Hematopoietic multipotent progenitor cell treated with erythropoietin and hydrocortisone succinate and interleukin-3 and kit ligand, for 8 days (in vitro differentiated cells): ENCODE measurements at places on chromosomes 13 and 19.

DNA sequence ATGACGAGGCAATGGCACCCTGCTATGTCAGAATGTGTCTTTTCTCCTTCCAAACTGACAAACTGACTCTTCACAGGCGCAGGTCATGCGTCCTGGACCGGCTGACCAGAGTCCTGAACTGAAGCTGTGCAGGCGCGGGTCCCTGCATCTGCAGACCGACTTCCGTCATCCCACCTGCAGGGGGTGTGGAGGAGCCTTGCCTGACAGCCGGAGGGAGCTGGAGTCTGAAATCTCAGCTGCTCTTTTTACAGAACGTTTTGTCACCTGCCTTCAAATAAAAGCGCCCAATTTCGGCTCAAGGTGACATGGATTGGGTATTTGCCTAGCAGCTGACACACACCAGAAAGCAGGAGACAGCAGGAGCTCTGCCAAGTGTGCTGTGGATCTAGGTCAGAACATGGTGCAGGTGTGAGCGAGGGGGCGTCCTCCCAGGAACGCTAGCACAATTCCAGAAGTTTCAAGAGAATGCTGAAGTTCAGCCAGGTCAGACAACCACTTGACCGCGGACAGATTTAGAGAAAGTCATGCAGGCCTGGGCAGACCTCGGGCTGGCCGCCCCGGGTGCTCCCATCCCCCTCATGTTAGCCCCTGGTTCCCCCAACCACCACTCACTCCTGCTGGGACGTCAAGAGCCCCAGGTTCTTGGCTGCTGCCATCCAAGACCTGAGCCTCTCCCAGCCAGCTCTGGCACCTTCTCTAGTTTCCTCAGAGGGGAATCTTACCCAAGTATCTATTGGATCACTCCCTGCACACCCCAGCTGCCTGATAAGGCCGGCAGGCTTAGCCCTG is 32.8 kb downstream of the ELL start:
- no peak for DNase-seq

DNA sequence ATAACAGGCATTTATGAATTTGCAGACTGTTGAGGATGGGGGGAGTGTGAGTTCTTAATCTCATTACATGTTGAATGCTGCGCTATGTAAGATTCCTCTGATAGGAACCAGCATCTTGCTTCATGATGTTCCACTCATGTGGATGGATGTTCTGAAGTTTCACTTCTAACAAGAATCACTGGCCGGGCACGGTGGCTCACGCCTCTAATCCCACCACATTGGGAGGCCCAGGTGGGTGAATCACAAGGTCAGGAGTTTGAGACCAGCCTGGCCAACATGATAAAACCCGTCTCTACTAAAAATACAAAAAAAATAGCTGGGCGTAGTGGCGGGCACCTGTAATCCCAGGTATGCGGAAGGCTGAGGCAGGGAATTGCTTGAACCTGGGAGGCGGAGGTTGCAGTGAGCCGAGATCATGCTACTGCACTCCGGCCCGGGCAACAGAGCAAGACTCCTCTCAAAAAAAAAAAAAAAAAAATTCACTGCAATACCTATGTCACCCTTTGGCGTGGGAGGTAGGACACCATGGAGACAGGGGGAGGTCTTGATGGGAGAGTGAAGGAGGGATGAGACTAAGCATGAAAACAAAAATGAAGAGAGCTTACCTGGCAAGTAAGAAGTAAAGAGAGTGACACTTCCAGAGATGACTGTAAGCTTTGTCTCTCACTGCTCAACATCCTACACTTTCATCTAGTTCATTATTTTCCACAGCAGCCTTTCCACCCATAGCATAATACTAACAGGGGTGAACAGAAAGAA is 133.0 kb downstream of the DCT start:
- no peak for DNase-seq

- no peak for DNase-seq
These were observed 10.4 kb downstream of the DACH1 start for GRCh38 chr13:71856548-71857043.

GRCh38 chr19:13985771-13986347 is 20.3 kb downstream of the RFX1 start:
- no peak for DNase-seq

DNA sequence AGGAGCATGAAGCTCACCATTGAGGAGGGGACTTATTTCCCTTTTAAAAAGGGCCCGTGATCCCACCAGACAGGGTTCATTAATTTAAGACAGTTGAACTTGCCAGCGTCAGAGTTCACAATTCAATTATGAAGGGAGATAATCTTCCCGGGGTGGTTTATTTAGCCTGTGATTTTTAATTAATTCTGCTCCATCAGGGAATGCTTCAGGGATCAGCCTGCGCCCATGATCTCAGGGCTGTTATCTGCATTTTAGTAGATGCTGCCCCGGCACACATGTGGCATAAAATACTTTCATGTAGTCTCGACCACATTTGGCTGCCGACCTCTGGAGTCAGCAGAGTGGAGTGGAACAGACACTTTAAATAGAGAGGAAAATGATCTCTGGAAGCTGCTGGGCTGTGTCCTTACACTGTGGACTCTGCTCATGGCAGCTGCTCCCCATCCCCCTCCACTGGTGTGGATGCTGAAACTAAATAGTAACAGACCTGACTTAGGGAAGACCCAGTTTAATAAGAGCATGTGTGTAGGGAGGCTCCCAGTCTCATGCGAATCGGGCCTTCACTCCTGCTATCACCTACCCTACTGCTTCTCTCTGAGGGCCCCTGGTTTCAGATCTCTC is 256.9 kb downstream of the TEX29 start:
- DNase-seq, result no peak

GRCh38 chr13:31850041-31850555 is 110.8 kb downstream of the RXFP2 start:
- no peak for DNase-seq

DNA sequence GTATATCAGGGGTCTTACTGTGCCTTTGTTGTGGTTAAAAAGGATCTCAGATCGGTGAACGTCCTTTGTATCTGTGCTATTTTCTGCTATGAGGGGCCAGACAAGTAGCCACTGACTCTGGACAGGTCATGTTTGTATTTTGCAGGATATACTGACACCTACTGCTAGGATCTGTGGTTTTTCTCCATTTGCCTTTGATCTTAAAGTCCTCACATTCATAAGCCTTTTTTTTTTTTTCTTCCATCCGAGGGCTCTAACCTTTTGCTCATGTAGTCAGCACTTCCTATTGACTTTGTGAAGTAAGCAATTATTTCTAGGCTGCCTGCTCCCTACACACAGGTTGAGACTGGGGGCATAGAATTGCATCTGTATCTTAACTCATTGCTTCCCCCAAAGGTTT is 106.2 kb downstream of the SLITRK5 start:
- DNase-seq, result no peak

DNA sequence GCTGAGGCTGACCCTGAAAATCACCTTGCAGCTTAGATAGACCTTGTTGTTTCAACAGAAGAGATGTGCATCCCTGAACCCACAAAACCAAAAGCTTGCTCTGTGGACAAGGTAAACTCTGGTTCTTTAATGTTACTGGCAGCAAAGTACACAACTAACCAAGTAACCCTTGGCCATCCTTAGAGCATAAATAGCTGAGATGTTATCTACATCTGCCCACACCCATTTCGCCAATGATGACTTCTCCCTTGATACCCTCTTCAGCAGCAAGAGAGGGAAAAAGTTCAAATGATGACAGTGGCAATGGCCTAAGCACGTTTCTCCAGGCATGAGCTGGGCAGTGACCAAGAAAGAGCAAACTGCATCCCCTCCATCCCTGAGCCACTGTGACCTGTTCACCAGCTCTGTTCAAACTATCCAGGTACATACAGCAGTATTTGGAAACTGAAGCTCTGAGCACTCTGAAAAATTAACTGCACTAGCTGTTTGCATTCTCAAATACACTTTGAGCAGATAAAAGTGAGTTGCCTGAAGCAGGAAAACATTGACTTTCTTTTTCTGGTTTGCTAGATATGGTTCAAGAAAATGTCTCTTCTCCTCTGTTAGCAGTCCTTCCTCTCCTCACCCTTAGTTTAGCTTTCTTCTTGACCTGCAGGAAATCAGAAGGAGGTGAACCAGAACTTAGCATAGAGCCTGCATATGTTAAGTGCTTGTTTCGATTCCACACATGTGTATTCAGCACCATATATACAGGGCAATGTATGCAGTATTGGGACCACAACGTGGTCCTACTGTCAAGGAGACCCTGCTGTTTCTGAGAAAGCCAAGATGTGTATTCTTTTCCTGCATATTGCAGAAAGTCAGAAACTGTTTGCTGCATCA is 231.7 kb downstream of the FOXO1 start:
- no peak for DNase-seq

DNA sequence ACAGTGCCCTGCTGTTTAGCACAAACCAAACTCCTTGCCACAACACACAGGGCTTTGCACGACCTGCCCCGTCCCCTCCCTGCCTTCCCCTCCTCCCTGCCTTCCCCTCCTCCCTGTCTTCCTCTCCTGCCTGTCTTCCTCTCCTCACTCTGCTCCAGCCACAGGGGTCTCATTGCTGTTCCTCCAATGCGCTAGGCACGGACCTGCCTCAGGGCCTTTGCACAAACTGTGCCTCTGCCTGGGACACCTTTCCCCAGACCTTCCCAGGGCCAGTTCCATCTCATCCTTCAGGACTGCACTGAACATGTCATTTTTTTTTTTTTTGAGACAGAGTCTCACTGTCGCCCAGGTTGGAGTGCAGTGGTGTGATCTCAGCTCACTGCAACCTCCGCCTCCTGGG is 1.8 kb upstream of the CREB3L3 start:
- no peak for DNase-seq

DNA sequence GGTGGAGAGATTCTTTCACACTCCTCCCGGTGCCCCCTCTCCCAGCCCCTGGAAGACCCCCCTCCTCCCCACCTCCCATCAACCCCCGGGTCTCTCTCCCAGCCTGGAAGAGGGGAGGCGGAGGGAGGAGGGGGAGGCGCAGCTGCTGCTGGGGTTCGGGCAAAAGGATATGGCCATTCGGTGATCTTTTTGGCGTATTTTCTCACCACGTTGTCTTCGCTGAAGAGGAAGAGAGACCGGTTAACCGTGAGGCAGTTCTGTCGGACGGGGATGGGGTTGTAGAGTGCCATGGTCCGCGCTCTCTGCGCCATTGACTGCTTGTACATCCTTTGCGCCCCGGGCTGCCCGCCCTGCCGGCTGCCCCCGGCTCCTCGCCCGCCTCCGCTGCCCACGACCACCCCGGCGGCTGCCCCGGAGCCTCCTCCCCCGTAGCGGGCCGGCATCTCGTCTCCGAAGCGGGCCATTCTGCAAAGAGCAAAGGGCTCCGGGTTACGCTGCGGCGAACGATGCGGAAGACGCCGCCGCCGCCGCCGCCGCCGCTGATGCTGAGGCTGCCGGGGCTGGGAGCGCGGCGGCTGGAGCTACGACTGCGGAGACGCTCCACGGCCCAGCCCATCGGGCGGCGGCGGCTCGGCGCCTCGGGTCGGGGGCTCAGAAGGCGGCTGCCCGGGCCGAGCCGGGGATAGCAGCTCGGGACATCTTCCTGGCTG is 363 bp downstream of the CACNA1A start:
- DNase-seq, result no peak

DNA sequence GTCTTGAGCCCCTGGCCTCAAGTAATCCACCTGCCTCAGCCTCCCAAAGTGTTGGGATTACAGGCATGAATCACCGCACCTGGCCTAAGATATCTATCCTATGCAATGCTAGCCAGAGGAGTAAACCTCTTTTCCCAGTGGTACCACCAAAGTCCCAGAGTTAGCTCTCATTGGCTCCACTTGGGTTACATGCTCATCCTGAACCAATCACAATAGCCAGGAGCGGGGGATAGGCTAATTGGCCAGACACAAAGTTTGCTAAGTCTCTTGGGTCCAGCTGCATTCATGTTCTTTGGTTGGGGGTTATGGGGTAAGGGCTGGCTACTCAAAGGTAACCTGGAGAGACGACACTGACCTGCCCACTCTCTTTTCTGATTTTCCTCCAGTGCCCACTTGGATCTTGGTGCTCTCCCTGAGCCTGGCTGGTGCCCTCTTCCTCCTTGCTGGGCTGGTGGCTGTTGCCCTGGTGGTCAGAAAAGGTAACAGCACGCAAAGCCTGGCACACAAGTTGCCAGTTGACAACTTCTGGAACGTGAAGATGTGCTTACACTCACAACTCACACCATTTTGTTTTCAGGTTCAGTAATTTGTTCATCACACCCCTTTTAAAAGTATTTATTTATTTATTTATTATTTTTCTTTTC is 7.8 kb downstream of the C19orf38 start:
- DNase-seq, result peak; percentile 62

DNA sequence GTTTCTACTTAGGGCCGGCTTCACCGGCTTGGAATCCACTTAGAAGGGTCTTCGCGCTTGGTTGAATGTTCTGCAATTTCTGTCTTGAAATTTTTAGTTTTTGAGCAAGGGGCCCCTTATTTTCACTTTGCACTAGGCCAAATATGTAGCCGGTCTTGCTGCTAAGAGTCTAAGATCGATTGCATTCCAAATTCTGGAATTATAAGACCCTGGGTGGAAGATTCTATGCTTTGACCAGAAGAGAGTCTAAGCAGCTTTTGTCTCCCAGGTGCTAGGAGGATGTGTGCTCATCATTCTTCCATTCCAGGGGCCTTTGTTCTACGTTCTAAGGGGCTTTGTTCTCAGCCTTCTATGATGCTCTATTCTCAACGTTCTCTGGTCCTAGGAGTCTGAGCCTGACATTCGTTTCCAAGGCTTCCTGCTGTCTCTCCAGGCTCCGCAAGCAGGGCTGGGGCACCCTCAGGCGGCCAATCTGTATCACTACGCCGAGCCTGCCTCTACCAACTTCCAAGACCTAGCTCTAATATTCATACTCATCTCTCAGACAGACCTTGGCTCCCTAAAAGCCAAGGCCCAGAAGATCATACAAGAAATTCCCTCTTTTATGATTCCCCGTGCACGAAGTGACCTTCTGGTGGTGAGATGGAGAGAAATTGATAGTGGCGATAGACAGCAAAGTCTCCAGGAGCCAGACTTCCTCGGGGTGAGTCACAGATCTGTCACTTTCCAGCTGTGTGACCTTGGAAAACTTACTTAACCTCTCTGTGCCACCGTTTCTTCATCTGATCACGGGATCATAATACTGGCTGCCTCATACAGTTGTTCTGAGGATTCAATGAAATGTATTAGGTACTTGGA is 982 bp upstream of the DACT3 start:
- DNase-seq, result peak; percentile 87

- DNase-seq, result no peak
These were observed 26.9 kb downstream of the RFX1 start for GRCh38 chr19:13979244-13979615.

- DNase-seq, result no peak
These were observed 24.0 kb downstream of the USP12 start for GRCh38 chr13:27147530-27148170.

DNA sequence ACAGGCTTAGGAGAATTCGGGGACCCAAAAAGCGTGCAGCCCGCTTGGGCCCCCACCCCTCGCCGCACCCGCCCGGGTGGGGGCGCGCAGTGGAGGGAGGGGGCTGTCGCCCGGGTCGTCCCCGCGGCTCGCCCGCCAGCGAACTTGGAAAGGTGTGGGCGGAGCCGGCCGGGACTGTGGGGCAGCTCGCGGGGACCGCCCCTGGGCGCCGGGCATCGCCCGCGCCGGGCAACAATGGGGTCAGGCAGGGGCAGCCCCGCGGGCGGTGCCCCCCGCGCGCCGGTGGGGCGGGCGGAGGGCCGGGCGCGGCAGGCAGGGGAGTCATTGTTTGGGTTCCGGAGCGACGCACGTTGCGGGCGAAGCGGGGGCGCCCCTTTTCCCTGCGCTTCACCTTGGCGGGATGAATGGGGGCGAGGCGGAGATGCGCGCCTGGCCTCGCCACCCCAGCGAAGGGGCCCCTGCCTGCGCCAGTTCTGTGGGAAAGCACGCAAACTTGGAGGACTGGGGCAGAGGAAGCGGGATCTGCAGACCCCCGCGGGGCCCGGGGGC is 647 bp upstream of the KLF12 start:
- DNase-seq, result no peak
